ENCODE measurements at places on chromosomes 3 and 15.

DNA sequence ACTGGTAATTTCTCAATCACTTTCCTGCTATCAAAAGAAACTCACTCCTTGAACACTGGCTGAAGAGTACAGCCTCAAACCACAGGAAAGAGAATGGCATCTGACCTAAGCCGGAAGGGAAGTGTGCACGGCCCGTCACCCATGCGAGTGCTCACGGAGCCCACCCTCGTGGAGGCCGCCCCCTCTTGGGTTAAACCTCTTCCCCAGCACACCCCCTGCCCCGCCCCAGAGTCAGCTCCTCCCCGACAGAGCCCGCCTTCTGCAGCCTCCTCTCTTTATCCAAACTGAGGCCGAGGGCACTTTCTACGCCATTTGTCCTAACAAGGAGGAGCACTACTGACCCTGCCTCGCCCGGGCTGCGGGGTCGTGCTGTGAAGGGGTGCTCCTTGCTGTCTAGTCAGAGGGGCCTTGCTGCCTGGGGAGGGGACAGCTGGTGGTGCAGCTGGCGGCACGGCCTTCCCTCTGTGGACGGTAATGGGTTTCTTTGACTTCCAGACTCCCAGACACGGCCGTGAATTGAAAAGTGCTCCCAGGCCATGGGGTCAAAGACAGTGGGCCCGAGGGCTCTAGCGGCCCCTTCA lies 137.7 kb downstream of the NSMCE3 start:
- no peak for DNase-seq

- DNase-seq, result no peak
Observed at GRCh38 chr3:40714771-40715345, 190.1 kb downstream of the ZNF621 start.

DNA sequence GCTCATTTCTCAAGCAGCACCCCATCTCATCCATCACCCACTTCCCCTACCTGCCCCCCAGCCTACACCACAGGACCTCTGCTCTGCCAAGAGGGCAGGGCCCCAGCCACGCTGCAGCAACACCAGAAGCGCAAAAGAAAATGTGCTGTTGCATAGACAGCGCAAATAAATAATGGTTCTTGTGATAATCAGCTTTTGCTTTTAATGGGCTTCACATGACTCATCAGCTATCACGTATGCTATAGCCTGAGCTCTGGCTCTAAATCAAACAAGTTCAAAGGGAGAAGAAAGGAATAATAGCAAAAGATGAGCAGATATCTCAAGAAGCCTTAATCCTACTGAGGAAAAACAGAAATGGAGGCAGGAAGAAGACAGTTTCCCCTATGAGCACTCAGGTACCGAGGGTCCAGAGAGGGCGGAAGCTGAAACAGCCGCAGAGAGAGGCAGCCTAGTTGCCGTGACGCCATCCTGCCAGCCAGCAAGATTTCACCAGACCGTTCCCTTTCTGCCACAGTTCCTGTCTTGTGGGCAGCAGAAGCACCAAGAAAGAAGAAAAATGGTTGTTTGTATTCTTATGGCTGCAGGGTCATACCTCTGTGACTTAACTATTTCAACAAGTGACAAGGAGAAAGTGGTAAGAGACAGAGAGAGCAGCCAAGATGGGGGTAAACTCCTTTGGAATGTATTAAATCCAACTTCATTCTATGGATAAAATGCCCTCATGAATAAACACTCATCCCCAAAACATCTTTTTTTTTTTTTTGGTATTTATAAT lies 22.0 kb downstream of the RAB27A start:
- no peak for DNase-seq

DNA sequence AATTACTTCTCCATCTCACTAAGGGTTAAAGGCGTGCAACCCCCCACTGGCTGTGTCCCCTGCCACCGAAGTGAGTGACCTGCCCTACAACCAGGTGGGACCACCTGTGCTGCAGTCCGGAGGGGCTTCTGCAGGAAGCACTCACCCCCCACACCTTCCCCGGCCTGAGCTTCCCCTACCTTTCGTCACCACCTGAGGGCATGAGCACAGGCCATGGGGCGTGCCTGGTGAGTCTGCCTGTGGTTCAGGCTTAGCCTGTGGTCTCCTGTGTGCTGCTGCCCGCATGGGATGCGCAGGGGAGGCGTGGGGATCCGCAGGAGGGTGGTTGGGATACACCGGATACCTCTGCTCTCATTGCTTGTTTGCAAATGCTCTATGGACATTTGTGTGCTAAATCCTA lies 46.0 kb downstream of the KLHL25 start:
- no peak for DNase-seq

DNA sequence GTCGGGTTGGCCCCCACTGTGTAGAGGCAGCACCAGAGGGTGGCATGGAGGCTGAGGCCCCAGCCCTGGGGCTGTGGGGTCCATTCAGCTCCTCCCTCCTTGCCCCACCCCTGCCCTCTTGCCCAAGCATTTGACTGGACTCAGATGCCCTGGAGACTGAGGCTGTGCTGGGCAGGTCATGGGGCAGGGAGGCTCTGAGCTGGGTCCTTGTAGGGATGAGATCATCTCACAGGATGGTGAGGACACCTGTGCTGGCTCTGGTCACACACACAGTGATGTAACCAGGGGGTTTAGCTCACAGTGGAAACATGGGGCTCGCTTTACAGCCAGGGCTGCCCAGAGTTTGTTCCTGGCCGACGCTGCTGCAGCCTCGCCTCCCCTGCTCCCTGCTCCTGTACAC lies 17.8 kb downstream of the ALPK3 start:
- no peak for DNase-seq

DNA sequence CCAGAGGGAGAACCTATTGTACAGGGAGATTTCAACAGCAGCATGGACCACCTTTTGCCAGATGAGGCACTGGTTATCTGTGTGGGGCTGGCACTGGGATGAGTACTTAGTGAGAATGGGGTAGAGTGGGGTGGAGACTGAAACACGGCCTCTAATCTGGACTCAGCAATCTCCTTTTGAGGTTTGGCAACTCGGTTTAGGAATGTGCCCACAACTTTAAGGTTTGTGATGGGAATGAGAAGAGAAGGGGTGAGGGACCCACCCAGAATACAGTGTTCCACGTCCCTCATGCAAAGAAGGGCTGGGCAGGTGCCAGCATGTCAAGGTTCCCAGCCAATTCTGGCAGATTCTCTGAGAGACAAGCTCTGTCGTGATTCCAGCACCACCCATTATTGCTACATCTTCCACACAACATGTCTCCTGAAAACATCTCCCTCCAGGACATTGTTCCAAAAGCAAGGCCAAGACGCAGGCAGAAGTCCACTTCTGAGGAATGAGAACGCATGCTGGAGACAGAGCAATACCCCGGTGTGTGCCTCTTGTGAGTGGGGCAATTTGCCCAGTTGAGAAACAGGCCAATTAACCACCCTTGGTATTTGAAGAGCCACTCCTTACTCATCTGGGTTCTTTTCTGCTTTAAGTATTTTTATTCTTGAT lies 37.5 kb upstream of the CCR4 start:
- DNase-seq, result no peak

DNA sequence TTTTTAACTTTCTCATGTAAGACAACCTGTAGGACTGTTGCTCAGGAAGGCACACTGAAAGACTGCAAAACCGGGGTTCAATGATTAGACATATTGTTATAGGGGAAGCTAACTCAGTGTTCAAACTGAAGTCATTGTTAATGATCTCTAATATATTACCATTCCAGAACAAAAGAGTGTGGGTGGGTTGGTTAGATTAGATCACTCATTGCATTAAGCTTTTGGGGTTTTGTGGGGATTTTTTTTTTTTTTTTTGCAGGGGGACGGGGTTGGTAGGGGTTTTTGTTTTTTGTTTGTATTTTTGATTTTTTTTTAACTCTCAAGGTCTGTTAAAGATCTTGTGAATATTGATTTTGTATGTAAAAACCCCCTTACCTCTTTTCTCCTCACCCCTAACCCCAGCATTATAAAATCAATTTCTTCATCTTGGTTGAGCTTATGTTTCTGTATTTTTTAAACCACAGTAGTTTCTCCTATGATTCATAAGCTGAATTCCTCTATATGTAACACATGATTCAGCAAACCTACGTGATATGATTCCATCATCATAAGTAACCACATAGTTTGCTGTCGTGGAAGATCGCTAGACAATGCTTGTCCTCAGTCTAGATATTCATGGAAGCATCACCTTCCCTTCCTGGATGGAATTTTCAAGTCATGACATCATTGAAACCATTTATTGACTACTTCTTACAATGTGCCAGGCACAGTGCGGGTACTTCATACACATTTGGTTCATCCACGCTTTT lies 544.1 kb upstream of the MDFIC2 start:
- DNase-seq, result no peak

DNA sequence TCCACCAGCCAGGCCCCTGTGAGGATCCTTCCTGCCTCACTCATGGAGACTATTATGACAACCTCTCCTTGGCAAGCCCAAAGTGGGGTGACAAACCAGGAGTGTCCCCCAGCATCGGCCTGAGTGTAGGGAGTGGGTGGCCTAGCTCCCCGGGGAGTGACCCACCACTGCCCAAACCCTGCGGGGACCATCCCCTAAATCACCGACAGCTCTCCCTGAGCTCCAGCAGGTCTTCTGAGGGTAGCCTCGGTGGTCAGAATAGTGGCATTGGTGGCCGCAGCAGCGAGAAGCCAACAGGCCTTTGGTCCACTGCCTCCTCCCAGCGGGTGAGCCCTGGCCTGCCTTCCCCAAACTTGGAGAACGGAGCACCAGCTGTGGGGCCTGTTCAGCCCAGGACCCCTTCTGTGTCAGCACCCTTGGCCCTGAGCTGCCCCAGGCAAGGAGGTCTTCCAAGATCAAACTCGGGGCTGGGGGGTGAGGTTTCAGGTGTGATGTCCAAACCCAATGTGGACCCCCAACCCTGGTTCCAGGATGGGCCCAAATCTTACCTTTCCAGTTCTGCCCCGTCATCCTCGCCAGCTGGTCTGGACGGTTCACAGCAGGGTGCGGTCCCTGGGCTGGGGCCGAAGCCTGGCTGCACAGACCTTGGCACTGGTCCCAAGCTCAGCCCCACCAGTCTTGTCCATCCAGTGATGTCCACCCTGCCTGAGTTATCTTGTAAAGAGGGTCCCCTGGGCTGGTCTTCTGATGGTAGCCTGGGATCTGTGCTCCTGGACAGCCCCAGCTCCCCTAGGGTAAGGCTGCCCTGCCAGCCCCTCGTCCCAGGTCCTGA lies 1.0 kb downstream of the LIMD1 start:
- no peak for DNase-seq

DNA sequence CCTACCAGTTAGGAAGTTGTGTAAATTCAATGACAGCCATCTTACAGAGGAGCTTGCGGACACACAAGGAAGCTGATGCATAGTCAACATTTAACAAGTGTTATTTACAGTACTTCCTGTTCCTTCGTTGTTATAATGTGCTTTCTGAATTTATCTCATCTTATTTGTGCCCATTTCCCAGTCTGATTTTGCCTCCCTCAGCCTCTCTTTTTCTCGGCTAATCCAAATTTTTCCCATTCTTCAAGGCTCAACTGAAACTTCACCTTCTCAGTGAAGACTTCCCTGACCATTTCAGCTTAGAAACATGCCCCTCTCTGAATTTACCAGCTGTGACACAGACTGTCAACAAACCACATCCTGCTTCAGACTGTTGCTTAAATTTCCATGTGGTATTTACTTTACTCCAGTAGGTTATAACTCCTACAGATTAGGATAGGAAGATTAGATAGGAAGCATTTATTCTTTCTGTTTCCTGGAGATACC lies 55.7 kb upstream of the CP start:
- DNase-seq, result no peak

DNA sequence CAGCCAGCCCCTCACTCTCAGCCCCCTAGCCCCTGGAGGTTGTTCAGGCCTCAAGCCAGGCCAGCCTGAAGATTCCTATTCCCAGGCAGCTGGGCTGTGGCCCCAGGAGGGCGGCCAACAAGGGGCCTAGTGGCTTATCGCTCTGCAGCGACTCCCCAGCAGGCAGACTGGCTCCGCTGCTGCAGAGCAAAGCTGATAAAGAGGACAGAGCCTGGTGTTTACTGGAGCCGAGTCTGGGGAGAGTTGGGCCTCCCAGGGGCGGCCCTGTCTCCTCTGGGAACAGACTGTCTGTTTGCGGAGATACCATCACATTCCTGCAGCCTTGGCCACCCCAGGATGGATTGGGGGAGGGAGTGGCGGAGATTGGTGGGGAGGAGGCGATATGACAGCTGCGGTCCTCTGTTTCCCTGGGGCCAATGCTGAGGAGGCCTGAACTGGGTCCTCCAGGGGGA lies 22.4 kb upstream of the SMAD6 start:
- DNase-seq, result no peak

DNA sequence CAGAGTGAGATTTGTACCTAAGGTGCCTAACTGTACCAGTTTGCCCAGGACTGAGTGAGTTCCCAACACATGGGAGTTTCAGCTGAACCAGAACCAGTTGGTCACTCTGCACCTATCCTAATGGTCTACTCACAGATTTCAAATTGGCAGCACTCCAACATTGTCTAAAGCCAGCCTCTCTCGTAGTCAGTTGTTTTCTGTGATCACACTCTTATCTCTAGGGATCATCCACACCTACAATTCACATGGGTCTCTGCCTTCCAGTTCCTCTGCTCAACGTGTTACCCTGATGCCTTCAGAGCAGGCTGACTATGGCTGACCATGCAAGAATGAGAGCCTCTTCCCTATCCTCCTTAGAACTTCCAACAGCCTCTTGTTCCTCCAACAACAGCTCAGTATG lies 624.8 kb downstream of the NTRK3 start:
- no peak for DNase-seq

GRCh38 chr15:93887151-93887550 lies 344.2 kb upstream of the MCTP2 start:
- DNase-seq, result no peak

- DNase-seq, result no peak
Observed at GRCh38 chr3:98805571-98805970, 42.4 kb downstream of the ST3GAL6 start.

DNA sequence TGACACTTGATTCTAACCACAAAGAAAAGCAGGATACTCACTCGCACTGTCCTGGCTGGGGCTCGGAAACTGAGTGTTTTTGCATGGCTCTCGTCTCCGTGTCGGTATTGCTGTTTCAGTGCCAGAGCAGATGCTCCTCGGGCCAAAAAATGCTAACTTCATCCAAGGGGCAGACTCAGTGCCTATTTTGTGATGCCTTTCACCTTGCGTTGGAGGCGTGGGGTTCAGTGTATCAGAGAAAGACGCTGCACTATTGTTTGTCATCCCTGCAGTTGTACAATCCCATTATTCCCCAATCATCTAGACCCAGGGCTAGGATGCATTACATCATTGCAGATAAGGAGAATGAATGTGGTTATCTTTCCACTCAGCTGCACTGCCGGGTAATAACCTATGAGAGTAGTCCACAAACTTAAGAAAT lies 1.4 kb downstream of the CACNA2D3 start:
- no peak for DNase-seq

- DNase-seq, result no peak
Observed at GRCh38 chr15:81376231-81376630, 2.2 kb upstream of the TMC3 start.

DNA sequence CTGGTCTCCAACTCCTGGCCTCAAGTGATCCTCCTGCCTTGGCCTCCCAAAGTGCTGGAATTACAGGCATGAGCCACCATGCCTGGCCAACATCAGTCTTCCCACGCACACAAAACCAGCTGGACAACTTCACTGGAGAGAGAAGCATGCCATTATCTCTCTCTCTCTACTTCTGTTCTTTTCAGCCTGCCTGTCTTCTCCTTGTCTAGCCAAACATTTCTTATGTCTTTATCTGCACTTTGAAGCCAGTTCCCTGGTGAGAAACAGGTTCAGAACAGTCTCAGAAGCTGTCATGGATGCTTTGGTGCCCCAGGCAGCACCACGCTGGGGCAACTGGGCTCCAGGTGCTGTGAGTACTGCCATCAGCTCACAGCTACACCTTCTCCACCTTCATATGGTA lies 79.8 kb downstream of the PRICKLE2 start:
- no peak for DNase-seq
